CD4-positive, alpha-beta T cell treated with Interleukin-15 for 4 hours (primary cell): ENCODE measurements at places on chromosomes 2 and 18.

- DNase-seq = no peak
Observed at GRCh38 chr2:71831193-71831577, 316.5 kb downstream of the CYP26B1 start.

GRCh38 chr2:71683070-71683469, 229.7 kb downstream of the DYSF start:
- DNase-seq = no peak

GRCh38 chr2:239690651-239691631, 290.1 kb upstream of the HDAC4 start:
- no peak for DNase-seq

GRCh38 chr18:7926526-7926925, 359.4 kb downstream of the PTPRM start:
- no peak for DNase-seq

DNA sequence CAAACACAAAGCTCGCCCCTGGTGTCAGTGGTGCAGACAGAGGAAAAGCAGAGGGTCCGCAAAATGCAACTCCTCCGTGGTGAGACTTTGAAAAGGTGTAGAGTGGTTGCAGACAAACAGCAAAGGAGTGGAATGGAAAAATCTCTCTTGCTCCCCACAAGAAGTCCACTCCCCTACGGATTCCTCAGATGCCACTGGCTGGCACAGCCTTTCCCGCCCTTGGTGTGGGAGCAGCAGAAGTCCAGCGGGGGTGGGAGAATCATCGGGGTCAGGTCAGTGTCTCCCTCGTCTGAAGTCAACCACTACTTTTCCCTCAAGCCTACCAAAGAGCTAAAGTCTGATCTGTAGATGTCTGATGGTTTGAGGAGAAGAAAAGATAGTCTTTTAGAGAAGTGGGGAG, 22.3 kb upstream of the B3GNT7 start:
- DNase-seq = no peak

DNA sequence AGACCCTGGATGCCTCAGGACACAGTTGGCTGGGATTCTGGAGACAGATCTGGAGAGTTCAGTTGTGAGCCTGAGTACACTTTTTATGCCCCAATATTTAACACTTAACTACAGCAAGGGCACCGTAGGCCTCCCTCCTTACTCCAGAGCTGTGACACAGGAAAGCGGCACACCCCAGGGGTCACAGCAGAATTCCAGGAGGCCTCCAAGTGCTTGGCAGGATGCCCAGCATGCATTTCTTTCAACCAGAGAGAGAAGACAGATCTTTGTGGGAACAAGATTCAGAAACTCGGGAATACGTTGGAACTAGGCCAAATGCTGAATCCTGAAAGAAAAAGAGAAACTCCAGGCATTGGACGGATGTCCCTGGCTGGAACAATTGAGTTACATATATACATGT, 199.2 kb upstream of the NT5C1B start:
- no peak for DNase-seq

GRCh38 chr2:200302940-200303727, 3.4 kb upstream of the SPATS2L start:
- DNase-seq = no peak

GRCh38 chr2:132911726-132912724, 242.0 kb upstream of the LYPD1 start:
- DNase-seq = no peak
